ENCODE measurements at places on chromosomes 1 and 21.

DNA sequence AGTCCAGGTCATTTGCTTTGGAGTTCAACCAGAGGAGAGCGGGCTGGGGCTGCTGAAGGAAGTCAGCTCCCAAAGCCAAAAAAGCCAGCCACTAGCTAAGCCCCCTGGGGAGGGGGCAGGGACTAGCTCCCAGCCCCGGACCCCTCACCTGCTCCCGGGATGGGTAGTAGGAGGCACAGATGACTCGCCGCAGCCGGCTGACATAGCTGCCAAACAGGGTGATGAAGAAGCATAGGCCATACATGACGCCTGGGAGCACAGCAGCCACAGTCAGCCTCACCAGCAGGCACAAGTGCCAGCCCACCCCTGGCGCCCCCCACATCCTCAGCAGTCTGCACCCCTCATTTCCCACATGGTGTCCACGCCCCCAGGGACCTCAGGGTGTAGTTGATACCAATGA, 7.4 kb downstream of the DCST2 start:
- no peak for DNase-seq

DNA sequence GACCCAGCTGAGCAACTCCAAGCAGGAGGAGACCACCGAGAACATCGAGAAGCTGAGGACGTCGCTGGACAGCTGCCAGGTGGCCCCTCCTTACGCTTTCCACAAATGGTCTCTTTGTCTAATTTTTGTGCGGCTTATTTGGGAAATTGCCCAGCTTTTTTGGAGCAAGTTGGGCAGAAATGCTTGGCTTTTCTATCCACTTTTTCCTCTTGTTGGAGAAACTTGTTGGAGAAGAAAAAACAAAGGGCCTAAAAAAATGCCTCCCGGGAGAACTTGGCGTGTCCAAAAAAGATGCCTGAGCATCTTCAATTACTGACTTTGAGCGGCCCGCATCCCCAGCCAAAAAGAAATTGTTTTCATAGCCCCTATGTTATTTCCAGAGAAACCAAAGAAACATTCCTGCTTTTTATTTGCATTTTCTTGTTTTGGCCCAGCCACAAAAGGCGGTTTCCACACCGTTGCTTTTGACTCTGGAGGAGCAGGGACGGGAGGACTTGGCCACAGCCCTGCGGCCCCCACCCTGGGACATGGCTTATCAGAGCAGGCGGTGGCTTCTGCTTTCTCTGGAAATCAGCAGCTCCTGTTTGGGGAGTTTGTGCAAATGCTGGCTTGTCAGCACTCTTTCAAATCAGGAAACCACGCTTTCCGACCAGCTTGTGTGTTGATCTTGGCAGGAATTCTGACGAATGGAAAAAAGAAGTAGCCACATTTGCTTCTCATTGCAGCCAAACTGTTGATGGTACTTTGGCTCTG, 81.2 kb upstream of the EFHD2 start:
- no peak for DNase-seq

- no peak for DNase-seq
Measured at GRCh38 chr1:57400048-57400447, 23.8 kb downstream of the DAB1 start.

GRCh38 chr1:171110621-171111326, 20.1 kb downstream of the FMO3 start:
- no peak for DNase-seq

GRCh38 chr1:117897551-117897950, 31.9 kb downstream of the GDAP2 start:
- no peak for DNase-seq

DNA sequence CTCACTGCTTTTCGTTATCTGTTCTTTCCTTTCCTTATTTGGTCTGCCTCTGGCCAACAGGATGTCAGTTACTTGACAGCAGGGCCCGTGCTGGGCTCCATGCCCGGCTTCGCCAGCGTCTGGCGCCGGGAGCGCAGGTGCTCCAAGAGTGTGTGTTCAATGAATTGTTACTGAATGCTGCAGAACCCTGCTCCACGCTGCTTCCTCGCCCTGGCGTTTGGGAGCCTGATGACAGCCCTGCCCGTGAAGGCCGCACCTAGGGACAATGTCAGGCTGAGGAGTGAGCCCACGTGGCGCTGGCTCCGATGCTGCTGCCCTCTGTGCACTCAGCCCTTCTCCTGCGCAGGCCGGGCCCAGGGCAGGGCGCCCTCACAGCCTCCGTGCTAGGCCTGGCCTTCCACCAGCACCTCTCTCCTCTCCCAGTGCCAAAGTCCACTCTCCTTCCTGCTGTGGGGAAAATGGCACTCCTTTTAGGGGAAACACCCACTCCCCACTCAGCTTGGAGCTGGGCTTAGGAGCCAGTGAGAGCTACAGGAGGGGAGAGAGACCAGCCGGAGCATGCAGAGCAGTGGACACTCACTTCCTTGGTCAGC, 51.4 kb downstream of the ACBD3 start:
- DNase-seq = no peak

DNA sequence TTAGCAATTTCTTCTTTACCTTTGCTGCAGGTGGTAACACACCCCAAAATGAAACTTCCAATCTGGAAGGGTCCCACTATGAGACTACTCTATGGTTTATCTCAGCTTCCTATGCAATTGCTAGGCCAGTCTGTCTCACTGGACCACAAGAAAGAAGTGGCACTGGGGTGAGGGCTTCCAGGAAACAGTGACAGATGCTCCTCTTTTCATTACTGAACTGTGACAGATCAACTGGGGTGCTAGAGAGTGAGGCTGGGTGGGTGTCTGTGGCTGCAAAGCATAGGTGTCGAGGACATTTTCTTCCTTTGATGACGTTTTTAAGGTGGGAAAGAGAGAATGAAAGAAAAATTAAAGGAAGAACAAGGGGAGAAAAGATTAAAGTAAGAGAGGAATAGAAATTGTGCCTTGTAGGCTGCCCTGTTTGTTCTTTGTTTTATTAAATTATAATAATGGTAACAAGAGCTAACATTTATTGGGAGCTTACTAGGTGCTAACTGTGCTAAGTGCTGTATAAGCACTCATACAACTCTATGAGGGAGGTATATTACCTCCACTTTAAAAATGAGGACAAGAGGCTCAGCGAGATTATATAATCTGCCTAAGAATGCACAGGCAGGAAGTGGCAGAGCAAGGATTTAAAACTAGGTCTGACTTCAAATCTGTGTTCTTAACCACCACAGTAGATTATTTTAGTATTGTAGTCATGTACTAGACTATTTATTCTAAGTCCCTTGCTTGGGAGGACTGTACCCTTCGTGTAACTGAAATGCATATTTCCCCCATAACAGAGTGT, 27.8 kb upstream of the DMRTA2 start:
- no peak for DNase-seq

Measured in NCI-H1417 treated with DMSO at 0.1 percent for 48 hours (cell line).